T47D (cell line): ENCODE measurements at places on chromosomes 16 and 17.

DNA sequence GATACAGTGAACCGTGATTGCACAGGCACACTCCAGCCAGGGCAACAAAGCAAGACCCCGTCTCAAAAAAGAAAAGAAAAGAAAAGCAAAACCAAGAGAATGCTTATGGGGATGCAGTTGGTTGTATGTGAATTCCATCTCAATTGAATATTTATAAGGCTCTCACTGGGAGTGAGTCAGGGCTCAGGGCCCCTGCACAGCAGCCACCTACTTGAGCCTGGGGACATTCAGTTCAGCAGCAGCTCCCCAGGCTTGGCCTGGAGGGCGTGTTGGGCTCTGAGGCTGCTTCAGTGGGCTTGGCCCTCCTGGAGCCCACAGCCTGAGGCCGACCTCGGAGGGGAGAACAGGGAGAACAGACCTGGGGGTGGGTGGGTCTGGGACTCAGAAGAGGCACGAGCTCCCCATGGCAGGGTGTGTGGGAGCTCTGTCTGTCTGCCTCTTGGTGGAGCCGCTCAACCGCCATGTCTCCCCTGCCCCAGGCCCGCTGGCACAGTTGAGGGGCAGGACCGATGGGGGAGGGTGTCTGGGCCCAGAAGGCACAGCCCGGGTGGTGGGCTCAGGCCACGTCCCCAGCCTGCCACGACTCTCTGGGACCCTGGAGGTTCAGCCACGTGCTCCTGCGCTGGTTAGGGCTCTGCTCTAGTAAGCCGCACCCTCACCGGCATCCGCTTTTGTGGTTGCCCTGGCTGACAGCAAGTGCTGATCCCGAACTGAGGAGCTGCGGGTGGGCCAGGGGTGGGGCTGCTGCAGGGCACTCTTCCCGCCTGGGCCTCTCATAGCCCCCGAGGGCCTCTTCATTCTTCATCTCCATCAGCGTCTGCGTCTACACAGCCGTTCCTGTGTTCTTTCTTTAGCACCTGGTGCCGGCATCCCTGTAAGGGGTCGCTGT lies 24.8 kb downstream of the ZFPM1 start:
- DNase-seq, result no peak

GRCh38 chr16:35745821-35746248 lies 2286.4 kb downstream of the TP53TG3F start:
- no peak for DNase-seq

GRCh38 chr17:67018471-67019434 lies 25.6 kb upstream of the CACNG1 start:
- no peak for DNase-seq

DNA sequence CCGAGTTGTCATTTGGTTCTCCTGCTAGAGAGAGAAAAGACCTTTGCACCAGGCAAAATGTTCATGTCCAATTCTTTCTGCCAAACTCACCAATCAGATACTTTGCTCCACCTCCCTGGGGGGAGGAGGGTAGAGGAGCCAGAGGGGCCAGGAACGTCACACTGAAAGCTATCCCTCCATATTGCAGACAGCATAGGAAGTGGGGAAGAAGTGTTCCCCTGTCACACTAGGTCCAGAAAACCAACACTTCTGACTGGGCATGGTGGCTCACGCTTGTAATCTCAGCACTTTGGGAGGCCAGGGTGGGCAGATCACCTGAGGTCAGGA lies 9.5 kb downstream of the HSD17B2 start:
- DNase-seq, result peak; percentile 67

DNA sequence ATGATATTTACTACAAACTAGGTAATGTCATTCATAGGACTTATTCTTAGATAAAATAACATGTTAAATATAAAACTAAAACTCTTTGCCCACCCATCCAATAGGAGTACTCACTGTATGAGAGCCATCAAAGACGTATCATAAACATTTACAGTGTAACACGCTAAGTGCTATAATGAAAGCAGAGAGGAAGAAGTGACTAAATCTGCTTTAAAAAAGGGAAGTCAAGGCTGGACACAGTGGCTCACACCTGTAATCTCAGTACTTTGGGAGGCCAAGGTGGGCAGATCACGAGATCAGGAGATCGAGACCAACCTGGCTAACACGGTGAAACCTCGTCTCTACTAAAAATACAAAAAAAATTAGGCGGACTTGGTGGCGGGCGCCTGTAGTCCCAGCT lies 32.4 kb downstream of the SPAG9 start:
- no peak for DNase-seq

DNA sequence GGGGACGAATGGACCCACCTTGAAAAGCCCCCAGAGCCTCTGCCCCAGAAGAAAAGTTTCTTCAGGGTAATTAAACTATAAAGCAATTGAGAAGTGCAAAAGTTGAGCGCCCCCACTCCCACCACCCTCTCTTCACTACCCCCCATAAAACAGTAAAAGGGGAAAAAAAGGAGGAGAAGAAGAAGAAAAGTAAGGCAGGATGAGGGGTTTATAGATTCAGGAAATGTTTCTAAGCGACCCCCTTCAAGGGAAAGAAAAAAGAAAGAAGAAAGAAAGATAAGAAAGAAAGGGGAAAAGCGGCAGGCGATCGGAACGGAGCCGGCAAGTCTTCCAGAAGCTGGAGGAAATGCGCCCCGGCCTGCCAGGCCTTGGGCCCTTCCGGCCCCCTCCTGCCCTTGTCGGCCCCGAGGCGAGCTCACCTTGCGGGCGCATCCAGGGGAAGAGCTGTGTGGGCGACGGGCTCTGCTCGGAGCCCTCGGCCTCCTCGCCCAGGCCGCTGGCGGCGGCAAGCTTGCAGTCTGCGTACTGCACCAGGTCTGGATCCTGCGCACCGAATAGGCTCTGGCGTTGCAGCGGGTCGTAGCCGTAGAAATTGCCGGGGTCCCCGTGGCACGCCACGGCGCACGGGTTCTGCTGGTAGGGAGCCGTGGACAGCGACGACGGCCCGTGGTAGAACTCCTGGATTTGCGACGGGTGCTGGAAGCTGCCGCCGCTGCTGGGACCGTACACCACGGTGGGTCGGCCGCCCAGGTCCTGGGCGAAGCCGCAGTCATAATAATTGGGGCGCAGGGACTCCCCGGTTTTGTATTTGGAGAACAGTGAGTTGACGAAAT lies 1.0 kb downstream of the HOXB8 start:
- no peak for DNase-seq

DNA sequence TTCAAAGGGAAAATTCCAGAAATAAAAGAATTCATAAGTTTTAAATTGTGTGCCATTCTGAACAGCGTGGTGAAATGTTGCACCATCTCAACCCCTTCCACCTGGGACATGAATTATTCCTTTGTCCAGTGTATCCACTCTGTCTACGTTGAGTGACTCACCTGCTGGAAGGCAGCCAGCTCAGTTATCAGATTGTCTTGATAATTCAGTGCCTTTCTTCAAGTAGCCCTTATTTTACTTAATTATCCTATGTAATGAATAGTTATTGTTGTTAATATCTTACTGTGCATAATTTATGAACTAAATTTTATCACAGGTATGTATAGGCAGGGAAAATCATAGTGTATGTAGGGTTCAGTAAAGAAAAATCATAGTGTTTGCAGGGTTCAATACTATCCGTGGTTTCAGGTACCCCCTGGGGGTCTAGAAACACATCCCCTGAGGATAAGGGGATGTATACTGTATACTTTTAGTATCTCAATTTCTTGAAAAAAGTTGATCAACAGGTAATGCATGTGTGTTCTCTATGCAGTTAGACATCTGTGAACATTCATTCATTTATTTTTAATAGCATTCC lies 7.7 kb upstream of the PCTP start:
- peak; percentile 67 for DNase-seq

DNA sequence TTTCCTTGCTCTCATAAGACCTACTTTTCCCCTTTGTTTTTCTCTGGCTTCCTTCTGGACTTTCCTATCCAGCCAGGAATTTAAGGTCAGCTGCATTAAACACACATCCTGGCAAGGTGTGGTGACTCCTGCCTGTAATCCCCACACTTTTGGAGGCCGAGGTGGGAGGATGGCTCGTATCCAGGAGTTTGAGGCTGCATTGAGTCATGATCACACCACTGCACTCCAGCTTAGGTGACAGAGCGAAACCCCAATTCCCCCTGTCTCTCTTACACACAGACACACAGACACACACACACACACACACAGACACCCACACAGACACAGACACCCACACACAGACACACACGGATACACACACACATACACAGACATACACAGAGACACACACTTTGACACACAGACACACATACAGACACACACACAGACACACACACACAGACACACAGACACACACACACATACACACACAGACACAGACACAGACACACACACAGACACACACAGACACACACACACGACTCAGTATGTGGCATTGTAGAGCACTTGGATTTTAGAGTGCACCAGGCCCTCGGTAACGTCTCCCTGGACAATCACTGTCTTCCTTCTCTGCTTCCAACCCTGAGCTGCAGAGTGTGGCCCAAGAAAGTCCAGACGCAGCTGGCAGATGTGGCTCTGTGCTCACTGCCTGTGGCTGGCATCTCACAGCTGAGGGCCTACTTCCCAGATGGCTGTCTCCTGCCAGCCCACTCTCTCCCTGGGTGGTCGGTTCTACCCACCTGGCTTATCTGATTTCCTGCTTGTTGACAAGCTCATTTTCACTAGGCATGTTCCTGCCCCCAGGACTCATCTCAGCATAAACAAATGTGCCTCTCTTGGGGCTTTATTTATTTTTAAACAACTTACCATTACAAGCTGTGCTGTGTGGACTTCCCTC lies 39.0 kb downstream of the NLRP1 start:
- no peak for DNase-seq

DNA sequence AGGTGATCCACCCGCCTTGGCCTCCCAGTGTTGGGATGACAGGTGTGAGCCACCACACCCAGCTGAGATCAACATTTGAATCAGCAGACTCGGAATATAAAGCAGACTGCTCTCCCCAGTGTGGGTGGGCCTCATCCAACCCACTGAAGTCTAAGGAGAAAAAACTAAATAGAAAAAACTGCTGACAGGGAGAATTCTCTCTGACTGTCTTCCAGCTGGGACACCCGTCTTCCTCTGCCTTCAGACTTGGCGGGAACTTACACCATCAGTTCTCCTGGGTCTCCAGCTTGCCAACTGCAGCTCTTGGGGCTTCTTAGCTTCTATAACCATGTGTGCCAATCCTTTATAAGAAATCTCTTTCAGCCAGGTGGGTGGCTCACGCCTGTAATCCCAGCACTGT lies 90.7 kb downstream of the MRM3 start:
- no peak for DNase-seq

DNA sequence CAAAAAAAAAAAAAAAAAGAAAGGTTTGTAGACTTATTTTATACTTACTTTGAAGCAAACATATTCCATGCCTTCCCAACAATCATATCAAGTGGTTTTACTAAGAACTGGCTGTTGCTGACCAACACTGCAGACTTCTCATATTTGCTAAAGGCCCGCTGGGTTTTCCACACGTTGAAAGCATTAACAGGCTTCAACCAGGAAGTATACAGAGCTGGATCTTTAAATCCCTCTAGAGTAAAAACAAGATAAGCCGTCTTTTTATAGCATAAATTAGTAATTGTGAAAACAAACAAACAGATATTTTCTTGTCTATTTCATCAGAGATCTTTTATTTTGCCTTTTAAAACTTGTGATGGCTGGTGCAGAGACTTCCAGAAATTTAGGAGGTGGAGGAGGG lies 29.1 kb downstream of the TUBD1 start:
- DNase-seq, result no peak

- no peak for DNase-seq
Measured at GRCh38 chr16:66309-67182, 5.9 kb downstream of the RHBDF1 start.
